Cardiac atrium fibroblast (primary cell): ENCODE measurements at places on chromosomes 4 and X. TPM values are rescaled to one million over a fixed set of nuclear protein-coding genes. Genes with fewer than 3 reads are reported as not detected.

RRH gene
- not detected in 2 replicates for total RNA-seq

NRK gene
- total RNA-seq: 4.7 and 9.6 TPM in 2 replicates

EVC gene
- total RNA-seq: 25.3 and 34.1 TPM in 2 replicates

MPC1L gene
- not detected in 2 replicates for total RNA-seq
